T-helper 2 cell (primary cell): ENCODE measurements at places on chromosomes 2 and 18.

- no peak for DNase-seq
These were observed 200.1 kb downstream of the MGAT5 start for GRCh38 chr2:134453973-134454372.

- no peak for DNase-seq
These were observed 86.6 kb downstream of the LRP1B start for GRCh38 chr2:142044197-142044596.

GRCh38 chr2:232439758-232440135 lies 16.2 kb upstream of the ALPI start:
- DNase-seq, result no peak

- DNase-seq, result no peak
These were observed 267.7 kb upstream of the SPRED2 start for GRCh38 chr2:65700004-65700651.

DNA sequence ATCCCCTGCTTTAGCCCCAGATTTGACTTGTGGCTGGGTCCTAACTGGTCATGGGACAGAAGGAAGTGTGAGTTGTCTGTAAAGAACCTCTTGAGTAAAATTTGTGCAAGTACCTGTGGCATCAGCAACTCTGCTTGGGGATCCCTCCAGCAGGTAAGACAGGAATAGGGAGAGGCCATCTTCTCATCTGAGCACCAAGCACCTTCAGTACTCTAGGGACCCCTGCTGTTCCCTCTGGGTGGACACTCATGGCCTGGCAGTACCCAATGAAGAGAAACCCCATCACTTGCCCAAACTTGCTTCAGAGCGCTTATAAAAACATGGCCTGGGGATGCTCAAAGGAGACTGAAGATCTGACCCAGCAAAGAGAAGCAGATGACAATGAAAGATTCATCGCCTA lies 297.8 kb downstream of the SP3 start:
- no peak for DNase-seq

- no peak for DNase-seq
These were observed 226.1 kb upstream of the KLHL14 start for GRCh38 chr18:32998921-32999320.

GRCh38 chr2:175854665-175855064 lies 147.4 kb downstream of the LNPK start:
- DNase-seq, result no peak

GRCh38 chr2:123086613-123087385 lies 938.3 kb upstream of the CNTNAP5 start:
- no peak for DNase-seq

DNA sequence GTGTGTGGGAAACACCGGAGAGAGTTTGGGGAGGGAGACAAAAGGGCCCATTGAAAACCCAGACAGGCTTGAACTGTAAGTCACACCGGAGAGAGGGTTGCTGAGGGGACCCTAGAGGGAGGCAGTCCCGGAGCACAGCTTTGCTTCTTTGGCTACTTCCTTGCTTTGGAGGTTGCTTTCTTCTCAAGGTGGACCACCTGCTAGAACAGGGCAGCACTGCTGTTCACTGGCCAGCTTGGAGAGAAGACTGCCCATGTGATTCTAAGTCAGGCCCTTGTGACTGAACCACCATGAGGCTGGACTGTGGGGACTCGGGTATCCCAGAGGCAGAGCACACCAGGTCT lies 4.4 kb downstream of the ACTG2 start:
- DNase-seq, result no peak

DNA sequence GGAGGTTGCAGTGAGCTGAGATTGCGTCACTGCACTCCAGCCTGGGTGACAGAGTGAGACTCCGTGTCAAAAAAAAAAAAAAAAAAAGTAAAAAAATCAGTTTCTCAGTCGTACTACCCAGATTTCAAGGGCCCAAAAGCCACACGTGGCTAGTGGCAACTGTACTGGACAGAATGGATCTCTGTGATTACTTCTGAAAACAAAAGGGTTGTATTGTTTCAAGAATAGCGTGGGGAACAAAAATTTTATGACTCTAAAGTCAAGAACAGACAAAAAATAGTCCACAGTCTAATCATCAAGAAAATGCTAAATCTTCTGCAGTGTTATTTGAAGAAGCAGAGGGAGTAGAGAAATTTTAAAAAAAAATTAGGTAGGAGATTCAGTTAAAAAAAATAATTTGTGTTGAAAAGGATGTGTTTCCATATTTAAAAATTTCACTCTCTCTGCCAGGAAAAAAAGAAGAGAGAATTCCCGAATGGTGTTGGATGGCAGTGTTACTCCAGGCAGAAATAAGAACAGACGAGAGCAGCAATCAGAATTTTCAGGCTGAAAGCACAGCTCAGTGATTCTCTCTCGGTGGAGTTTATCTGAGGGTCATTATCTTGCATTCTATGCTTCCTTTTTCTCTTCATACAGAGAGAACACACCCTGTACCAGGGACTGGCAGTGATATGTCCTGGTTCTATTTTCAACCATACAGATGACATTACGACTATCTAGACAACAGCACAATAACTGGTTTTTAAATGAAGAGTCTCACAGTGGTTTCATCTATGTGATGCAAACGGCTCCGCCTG lies 61.8 kb downstream of the CABYR start:
- DNase-seq, result no peak

GRCh38 chr2:106197878-106198277 lies 3.8 kb upstream of the UXS1 start:
- no peak for DNase-seq

- no peak for DNase-seq
These were observed 92.8 kb downstream of the MARCHF4 start for GRCh38 chr2:216279459-216279858.

DNA sequence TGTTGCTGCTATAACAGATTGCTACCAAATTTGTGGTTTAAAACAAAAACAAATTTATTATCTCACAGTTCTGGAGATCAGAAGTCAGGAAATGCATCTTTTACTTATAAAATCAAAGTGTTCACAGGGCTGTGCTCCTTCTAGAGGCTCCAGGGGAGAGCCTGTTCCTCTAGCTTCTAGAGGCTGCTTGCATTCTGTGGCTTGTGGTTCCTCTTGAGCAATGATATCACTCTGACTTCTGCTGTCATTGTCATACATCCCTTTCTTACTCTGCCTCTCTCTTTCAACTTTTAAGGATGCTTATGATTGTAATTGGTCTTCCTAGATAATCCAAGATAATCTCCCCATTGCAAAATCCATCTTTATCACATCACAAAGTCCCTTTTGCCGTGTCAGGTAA lies 6.1 kb upstream of the DCC start:
- DNase-seq, result no peak

GRCh38 chr2:174764280-174765255 lies at the start of gene CHRNA1:
Gene CHRNA1, minus strand, starts transcription at chr2:174764472. Its CDS starts 78 bp downstream, at chr2:174764394.
- no peak for DNase-seq

GRCh38 chr18:27075828-27076227 lies 109.3 kb downstream of the CHST9 start:
- DNase-seq, result no peak

- no peak for DNase-seq
These were observed 2.9 kb downstream of the TBR1 start for GRCh38 chr2:161418715-161419637.

DNA sequence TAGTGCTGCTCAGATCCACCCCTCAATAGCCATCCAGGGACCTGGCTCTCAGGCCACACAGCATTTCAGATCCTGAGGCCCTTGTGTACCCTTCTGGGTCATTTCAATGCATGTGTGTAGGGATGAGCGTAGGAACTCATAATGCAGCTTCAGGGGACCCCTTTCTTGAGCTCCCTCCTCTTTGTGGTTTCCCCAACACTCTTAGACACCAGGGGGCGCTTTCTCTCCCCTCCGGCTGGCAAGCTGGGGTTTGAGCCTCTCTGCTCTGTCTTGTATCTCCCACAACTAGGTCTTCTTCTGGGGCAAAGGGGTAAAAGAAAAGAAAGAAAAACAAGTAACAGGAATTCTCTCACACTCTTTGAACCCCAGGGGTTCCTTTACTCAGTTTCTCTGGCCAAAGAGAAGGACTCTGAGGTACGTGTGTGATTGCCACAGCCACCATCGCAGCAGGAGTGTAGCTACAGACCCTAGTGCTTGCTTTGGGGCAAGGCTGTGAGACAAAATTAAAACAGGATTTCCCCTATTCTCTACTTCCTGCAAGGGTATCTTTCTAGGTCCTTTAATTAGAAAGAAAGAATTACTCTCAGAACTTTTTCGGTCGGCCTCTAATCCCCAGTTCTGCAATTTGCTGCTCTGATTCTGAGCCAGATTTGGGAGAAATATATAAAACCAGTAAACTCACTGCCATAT lies 38.0 kb downstream of the CABYR start:
- peak; percentile 16 for DNase-seq

GRCh38 chr2:164703915-164704706 lies 82.8 kb upstream of the GRB14 start:
- no peak for DNase-seq

GRCh38 chr2:64312622-64313397 lies 141.2 kb upstream of the LGALSL start:
- DNase-seq, result no peak

DNA sequence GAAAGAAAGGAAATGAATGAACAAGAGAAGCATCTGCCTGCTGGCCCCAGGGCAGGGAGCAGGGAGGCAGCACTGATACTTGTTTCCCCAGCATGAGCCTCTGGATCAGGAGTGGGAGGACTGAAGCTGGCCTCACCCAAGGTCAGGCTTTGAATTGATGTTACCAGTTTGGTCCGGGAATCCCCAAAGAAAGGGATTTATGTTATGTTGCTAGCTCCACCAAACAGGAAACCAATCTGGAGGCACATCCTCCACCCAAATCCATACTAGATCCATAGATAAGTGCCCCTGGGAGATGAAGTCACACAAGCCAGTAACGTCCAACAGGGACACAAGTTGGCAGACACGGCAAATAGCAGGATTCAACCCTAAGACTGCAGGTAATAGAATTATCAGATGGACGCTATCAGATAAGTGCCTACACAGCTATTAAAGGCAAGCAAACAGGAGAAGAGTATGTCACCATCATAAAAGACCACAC lies 85.9 kb downstream of the MTCL1 start:
- no peak for DNase-seq

- no peak for DNase-seq
These were observed 43.0 kb upstream of the DSG1 start for GRCh38 chr18:31274931-31275330.

DNA sequence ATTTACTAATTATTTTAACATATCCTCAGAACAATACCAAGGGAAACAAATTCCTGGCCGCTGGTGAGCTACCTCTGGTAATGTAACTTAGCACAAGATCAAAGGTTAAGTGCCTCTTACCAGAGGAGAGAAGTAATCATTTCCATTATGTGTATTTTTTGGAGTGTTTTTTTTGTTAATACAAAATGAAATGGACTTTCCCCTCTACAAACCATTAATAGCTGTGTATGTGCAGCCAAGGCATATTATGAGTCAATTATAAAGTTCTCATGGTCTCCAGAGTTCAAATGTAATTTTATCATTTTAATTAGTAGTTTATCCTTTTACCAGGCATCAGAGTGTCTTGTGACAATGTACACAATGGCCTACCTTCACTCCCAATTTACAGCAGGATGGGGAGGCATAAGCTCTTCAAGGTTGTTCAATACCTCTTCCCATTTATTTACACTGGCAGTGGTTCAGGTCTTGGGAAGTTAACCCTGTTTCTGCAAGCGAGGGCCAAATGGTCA lies 242.2 kb downstream of the TGIF1 start:
- no peak for DNase-seq

DNA sequence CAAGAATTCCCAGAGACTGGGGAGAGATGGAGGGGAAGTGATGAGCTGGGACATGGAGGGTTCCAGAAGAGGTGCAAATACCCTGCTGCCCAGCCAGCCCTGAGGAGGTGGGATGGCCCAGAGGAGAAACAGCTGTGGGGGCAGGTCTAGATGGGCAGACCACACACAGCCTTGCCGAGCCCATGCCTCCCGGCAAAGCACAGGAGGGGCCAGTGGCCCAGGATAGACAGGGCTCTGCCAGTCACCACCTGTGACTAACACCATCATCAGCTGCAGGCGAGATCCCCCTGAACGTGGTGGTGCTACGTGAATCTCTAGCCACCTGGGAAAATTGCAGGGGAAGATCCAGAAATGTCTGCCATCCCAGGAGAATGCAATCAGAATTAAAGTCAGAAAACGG lies 39.4 kb downstream of the SCTR start:
- DNase-seq, result no peak

- no peak for DNase-seq
These were observed 90.0 kb upstream of the CTDP1 start for GRCh38 chr18:79589601-79590091.

- no peak for DNase-seq
These were observed 97.0 kb upstream of the SLC35G4 start for GRCh38 chr18:11512096-11513025.

GRCh38 chr2:239142806-239143205 lies 258.0 kb downstream of the HDAC4 start:
- no peak for DNase-seq

DNA sequence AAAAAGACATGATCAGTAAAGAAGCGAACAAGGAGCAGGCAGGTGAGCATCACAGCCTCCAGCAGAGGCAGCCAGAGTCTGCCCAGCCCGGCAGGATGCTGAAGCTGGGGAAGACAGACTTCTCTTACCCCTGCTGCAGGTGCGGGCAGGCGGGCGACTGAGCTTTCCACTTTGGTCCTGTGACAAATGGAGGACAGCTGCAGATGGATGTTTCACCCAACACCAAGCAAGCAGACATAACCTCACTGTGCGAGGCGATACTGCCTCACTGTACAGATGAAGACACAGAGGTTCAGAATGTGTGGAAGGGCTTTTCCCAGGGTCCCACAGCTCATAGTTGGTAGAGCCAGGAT lies 251.0 kb downstream of the AFF3 start:
- no peak for DNase-seq

- DNase-seq, result no peak
These were observed 67.7 kb downstream of the EPAS1 start for GRCh38 chr2:46364797-46365457.

DNA sequence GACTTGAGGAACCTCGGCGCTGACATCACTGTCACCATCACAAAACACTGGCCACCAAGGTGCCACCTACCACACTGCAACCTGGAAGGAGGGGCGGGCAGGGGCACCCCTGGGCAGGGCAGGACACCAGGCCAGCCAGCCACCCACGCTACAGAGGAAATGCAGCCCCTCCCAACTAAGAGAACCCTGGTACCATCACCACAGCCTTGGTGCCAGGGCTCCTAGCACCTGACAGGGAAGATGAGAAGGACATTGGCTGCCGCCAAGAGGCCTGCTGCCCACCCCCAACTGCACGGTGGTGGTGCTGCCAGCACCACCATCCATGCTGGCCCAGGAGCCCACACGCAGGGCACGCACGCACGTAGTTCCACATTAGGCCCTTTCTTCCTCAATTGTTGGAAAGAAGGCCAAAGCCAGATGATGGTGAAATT lies 88.7 kb downstream of the HDAC4 start:
- DNase-seq, result no peak

DNA sequence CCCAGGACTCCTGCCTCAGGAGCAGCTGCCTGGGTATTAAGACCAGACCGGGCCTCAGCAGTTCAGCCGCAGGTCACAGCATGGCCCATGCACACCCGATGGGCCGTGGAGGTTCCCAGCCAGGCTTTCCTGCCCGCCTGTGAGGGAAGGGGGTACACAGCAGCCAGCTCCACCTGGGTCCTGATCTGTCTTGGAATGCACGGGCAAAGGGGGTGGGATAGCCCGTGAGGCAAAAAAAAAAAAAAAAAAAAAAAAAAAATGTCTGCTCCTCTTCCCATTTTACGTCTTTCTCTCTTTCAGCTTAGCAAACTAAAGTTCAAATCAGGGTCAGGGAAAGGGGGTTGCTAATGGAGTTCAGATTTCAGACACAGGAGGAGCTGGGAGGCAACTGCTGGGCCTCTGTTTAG lies 385.2 kb downstream of the TNS1 start:
- DNase-seq, result no peak
